ENCODE measurements at places on chromosomes 13 and 19. TPM values are rescaled to one million over a fixed set of nuclear protein-coding genes. Genes with fewer than 3 reads are reported as not detected.

IFI30 gene
- 21.8 TPM for total RNA-seq

ANGPTL8 gene
- 0.47 TPM for total RNA-seq

RAB3A gene
- 41.5 TPM for total RNA-seq

C19orf85 gene
- not detected for total RNA-seq

ATP13A1 gene
- 25.2 TPM for total RNA-seq

ZNF546 gene
- total RNA-seq = 9.1 TPM

IGFL3 gene
- not detected for total RNA-seq

CNFN gene
- 0.91 TPM for total RNA-seq

PSG6 gene
- not detected for total RNA-seq

RASL11A gene
- total RNA-seq = 10.5 TPM

ZNF93 gene
- total RNA-seq = 2.0 TPM

LRRC63 gene
- total RNA-seq = not detected

TRAPPC2B gene
- 14.5 TPM for total RNA-seq

NLRP11 gene
- not detected for total RNA-seq

SPACA6 gene
- 17.4 TPM for total RNA-seq

All from right cardiac atrium (tissue), 5 donors.